ENCODE measurements at places on chromosomes 11 and 22. TPM values are rescaled to one million over a fixed set of nuclear protein-coding genes. Genes with fewer than 3 reads are reported as not detected.

Gene TH
- total RNA-seq: not detected

Gene MYOD1
- not detected for total RNA-seq

Gene OR52I1
- total RNA-seq: not detected

Gene TRIM48
- total RNA-seq: not detected

Gene IGF2
- 14.5 TPM for total RNA-seq

Gene KDM4E
- not detected for total RNA-seq

Gene XKR3
- not detected for total RNA-seq

Gene SLC22A8
- not detected for total RNA-seq

DNA sequence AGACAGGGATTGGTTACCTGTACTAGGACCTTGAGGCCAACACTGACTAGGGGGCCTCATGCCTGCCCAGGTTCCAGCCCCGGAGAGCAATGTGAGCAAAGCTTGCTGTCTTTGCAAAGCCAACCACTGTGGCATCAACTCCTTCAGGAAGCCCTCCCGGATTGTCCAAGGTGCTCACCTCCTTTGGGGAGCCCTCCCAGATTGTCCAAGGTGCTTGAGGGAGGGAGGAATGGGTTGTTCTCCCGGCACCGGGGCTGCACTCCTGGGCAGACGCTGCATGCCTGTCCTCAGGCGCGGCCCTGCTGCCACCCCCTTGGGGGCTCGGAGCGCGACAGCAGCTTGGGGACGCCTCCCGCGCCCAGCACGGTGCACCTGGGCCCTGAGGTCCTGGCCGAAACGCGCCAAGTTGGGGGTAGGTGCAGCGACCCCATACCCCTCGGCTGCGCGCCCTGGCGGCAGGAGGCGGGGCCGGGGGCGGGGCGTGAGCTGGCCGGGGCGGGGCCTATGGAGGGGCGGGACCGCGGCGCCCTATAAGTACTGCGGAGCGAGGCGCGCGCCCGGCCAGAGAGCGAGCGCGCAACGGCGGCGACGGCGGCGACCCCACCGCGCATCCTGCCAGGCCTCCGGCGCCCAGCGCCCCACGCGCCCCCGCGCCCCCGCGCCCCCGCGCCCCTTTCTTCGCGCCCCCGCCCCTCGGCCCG, at the start of gene CD81:
CD81 (plus strand) TSS at position 560 of the 701 bp plus-strand sequence. CDS start 240 bp downstream, outside the sequence.
- DNase-seq: no peak

GRCh38 chr22:45480717-45481116, 22.0 kb upstream of the FBLN1 start:
- DNase-seq: no peak

DNA sequence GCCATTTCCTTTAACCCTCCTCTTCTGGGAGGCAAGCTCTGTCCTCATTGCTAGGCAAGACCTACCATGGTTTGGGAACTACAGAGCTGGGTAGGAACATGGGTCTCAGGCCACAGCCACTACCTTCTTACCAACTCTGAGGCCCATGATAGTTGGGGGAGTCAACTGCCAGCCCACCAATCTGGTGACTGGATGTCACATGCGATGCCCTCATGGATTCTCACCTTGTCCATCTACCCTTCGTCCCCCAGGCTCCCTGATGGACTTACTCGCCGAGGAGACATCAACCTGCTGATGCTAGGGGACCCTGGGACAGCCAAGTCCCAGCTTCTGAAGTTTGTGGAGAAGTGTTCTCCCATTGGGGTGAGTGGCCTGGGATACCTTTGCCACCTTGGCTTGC, 13.7 kb downstream of the MCM5 start:
- no peak for DNase-seq

GRCh38 chr11:81253244-81253643, 1480.4 kb downstream of the FAM181B start:
- no peak for DNase-seq

- no peak for DNase-seq
These were observed 33.5 kb downstream of the WEE1 start for GRCh38 chr11:9606809-9607510.

GRCh38 chr11:121240650-121241303, 51.8 kb upstream of the SC5D start:
- DNase-seq: no peak

GRCh38 chr11:8706673-8707432, 24.3 kb downstream of the RPL27A start:
- DNase-seq: no peak

- DNase-seq: no peak
These were observed 38.9 kb downstream of the FZD4 start for GRCh38 chr11:86916330-86916729.

DNA sequence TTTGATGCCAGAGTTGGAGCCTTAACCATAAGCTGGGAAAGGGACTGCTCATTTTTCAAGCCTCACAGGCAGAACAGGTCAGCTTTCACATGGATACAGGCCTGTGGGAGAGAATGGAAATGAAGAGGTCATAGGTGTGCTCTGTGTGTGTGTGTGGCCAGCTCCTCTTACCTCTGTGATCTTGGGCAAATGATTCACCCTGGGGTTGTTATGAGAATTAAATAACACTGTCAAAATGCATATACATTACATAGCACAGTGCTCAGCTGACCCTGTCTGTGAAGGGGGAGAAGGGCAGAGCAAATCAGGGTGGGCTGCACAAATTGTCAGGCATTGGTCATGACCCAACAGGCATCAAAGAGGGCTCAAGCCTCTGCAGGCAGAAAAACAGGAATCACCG, 372.5 kb downstream of the TENM4 start:
- DNase-seq: no peak

GRCh38 chr11:70384566-70385152, 13.7 kb upstream of the CTTN start:
- DNase-seq: no peak

- no peak for DNase-seq
These were observed 190.5 kb downstream of the C11orf87 start for GRCh38 chr11:109612496-109612895.

GRCh38 chr22:50136581-50137015, 33.9 kb upstream of the PANX2 start:
- DNase-seq: no peak

DNA sequence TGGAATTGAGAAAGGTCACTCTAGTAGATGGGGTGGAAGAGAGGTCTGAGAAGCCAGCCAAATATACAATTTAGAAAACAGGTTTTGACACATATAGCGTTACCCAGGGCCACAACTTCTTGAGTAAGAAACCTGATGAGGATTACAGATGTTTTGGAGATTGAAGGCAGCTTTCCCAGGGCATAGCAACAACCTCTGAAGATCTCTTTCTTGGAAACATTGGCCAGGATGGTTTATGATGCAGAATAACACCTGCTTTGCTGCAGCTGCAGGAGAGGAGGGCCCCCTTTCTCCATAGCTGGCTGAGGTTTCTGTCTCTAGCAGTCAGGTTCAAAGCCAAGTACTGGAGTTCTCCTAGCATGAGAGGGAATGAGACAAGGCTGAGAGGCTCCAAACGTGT, 75.1 kb upstream of the NUP50 start:
- DNase-seq: no peak

DNA sequence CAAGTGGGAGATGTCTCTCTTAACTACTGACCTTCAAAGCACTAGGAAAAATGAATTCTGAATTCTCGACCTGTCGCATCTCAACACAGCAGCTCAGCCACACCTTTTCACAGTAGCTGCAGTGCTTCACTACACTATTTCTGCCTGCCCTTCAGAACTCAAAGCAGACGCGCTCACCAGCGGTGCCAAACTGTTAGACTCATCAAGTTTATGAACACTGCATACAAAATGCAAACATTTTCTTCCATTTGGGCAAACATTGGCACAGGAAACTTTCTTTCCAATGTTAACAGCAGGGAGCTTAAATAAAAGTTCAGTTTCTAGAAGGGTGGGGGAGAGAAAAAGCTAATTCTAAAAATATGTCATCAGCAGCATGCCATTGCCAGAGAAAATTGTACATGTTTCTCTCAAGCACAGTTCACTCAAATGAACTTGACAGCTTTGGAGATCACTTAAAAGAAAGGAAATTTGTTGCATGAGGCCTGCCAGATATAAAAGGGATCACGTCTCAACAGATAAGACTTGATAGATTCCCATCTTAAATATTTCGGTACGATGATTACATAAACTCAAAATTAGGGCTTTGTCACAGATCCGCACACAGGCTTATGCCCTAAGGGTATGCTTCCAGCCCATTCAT, 82.7 kb downstream of the CADM1 start:
- no peak for DNase-seq

- DNase-seq: no peak
These were observed 118.1 kb upstream of the ARHGAP20 start for GRCh38 chr11:110830344-110830743.

GRCh38 chr11:121801781-121802180, 314.2 kb downstream of the BLID start:
- no peak for DNase-seq

GRCh38 chr11:85759915-85760314, 51.0 kb downstream of the SYTL2 start:
- DNase-seq: no peak

DNA sequence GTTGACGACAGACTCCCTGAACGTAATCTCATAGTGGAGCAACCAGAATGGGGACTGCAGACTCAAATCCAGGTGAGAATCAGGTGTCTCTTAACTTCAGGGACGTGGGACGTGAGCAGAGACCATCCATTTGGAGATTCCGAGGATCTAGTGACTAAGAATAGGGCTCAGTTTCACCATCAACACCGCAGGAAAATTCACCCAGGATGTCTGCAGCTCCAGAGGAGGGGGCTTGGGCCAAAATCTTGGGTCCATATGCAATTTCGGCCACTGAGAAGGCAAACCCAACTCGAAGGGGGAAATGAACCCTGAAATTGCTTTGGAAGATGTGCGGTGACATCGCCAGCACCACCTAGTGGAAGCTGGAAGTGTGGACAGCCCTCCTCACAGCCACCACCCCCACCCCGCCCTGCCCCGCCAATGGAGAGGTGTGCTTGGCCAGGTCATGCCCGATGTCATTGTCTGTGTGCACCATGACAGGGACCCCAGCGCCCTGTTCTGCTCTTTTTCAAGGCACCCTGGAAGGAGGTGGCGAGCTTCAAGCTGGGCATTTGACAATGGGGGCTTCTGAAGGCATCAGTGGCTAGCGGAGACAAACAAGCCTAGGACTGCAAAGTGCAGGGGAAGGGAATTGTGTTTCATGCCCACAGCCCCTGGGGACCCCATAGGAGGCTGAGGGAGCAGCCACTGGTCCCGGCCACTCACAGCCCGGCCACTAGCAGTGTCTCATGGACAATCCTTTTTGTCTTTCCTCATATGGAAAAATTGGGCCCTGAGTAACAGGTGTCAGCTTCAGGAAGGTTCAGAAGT, 24.8 kb downstream of the APOL1 start:
- no peak for DNase-seq

Measured in Panc1 (cell line).